ENCODE measurements at places on chromosomes 13 and 19.

- no peak for DNase-seq
Observed at GRCh38 chr13:72295153-72295552, 428.1 kb upstream of the DACH1 start.

GRCh38 chr19:52244021-52244420 lies 25.4 kb upstream of the ZNF766 start:
- no peak for DNase-seq

GRCh38 chr13:25659091-25659795 lies 287.5 kb downstream of the ATP8A2 start:
- DNase-seq = no peak

DNA sequence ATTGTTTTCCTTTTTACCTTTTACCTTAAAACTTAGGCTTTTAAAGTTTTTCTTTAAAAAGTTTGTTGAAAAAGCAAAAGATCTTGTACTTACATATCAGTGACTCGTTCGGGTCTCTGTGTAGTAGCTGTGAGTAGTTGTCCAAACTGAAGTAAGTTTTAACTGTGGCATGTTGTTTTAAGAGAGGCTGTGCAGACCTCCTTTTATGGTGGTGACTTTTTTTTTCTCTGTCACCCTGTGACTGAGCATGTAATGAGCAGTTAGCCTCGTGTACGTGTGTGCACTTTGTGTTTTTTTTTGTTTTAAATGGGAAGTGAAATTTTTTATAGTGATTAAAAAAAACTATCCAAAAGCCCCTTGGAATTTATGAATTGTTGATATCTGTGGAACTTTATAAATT lies at the start of gene GPR183:
Gene GPR183 (minus strand): TSS at position 153 of the 400 bp plus-strand sequence. CDS start 11,254 bp downstream, outside the sequence.
- DNase-seq = no peak

DNA sequence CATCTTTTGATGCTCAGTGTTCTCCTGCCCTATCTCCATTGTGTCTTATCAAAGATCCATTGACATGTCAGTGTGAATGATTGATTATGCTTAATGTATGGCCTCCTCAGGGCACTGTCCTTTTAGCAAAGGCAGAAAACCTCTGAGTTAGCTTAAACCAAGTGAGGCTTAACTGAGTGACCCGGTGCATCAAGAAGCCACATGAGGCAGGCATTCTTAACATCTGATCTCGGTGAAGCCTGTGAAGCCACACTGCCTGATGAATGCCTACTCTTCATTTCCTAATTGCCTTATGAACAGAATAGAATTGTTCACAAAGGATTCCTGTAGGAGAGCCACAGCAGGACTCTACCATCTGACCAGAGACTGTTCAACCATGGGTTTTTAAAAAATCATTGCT lies 168.1 kb upstream of the SOX21 start:
- no peak for DNase-seq

GRCh38 chr13:108276060-108276459 lies 6.5 kb downstream of the TNFSF13B start:
- no peak for DNase-seq

- DNase-seq = no peak
Observed at GRCh38 chr19:51079481-51080110, 3.1 kb downstream of the KLK14 start.

- no peak for DNase-seq
Observed at GRCh38 chr19:12794971-12795381, 3.7 kb downstream of the JUNB start.

DNA sequence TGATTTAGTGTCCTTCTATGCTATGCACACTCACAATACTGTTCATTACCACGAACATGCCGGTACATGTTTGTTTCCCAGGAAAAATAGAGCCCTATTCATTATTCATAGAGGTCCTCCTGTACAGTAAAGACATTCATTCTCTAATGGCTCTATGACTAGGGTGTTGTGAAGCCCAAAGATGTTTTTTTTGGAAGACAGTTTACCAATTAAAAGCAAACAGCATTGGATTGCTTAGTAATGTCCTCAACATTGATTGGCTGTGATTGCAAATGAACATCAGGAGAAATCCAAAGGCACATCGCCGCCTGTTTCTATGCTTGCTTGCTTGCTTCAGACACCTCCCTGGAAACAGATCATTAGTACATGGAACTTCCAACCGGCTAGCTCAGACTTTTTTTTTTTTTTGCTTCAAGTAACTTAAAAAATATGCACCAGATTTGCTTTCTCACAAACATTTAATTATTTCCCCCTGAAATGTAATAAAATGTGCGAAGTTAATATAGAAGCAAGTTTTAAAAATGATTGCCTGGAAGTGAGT lies 8.8 kb upstream of the GPC6 start:
- no peak for DNase-seq

GRCh38 chr13:24226762-24227161 lies 66.2 kb downstream of the SPATA13 start:
- DNase-seq = no peak

DNA sequence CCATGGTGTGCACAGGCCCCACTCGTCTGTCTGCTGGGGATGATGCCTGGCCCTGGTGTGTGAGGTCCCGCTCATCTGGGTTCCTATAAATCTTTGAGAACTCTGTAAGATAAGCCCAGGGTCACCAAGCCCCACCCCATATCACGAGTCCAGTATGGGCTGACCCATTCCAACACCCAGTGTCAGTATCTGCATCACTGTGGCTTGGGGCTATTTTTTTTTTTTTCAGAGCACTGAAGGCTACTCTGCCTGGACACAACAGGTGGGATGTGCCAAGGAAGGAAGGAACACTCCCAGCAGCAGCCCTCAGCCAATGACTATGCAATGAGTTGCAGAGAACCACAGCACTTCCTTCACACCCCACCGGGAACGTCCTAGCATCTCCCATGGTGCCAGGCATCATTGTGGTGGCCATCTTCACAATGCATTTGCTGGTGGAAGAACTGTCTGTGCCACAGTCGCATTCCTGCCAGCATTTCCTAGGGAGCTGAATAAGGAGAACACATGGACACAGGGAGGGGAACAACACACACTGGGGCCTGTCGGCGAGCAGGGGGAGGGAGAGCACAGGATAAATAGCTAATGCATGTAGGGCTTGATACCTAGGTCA lies 83.1 kb upstream of the TSHZ3 start:
- DNase-seq = no peak

- DNase-seq = no peak
Observed at GRCh38 chr19:28920269-28921066, 292.5 kb downstream of the UQCRFS1 start.

- no peak for DNase-seq
Observed at GRCh38 chr13:98326291-98326690, 149.2 kb upstream of the RNF113B start.

DNA sequence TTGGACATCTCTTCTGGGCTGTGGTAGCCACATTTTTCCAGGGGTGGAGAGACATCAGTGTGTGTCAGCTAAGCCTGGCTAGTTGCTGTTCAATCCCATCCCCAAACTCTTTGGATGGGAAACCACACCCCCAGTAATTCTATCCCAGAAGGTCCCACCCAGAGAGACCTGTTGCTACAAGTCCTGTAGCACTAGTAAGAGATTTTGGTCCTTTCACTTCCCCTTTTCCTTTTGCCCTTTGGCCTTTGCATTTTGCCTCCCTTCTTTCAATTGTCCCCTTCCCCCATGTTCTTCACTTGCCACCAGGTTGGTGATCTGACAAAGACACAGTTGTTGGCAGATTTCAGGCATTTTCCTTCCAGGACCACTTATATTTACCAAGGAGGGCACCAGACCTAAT lies 3.8 kb downstream of the CBY2 start:
- DNase-seq = no peak

DNA sequence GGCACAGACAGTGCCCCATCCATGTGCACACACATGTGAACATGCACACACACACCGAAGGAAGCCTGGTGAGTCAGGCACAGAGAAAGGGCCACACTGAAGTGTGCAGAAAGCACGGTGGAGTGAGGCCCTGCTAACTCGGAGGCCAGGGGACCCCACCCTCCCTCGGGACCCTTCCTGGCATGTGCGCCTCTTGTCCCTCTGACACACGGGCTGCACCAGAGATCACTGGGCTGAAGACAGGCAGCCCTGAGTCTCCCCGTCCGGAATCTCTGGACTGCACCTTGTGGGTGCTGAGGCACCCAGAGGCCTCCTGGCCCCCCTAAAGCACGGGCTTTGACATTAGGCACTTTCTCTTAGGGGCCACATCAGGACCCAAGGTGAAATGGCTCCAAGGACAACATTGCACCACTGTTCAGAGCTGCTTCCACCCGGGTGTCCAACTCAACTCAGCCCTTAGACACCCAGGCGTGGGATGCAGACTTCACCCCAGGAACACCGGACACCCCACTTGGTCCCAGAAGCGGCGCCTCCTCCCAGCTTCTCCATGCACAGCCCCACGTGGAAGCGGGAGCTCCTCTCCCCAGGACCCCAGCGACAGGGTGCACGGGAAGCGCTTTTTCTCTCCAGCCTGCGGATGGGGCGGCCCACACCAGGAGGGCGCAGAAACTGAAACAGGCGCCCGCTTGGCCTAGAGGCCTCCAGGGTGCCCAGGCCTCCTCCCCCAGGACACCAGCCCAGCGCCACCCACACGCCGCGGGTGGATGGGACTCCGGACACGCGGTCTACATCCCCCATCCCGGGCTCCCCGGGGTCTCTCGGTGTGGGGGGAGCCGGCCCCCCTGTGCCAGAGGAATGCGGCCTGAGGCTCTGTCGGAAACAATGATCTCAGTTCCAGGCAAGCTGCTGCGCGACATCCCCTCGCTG lies 90.2 kb downstream of the SPACA7 start:
- no peak for DNase-seq

DNA sequence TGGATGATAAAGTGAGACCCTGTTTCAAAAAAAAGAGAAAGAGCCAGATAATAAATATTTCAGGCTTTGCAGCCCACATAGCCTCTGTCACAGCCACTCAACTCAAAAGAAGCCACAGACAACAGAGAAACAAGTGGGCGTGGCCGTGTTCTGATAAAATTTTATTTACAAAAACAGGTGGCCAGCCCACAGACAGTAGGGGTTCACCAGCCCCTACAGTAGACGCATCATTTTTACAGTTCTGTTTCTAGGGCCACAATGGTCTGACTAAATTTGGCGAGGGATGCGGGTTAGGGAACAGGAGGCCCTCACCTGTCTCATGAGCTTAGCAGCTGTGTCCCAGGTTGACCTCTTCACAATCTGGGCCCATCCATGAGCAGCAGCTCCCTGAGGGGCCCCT lies 59.5 kb downstream of the ARHGEF18 start:
- no peak for DNase-seq

- DNase-seq = no peak
Observed at GRCh38 chr13:34933786-34934185, 8.3 kb upstream of the NBEA start.

- no peak for DNase-seq
Observed at GRCh38 chr13:55566334-55566733, 1574.4 kb upstream of the PRR20A start.

DNA sequence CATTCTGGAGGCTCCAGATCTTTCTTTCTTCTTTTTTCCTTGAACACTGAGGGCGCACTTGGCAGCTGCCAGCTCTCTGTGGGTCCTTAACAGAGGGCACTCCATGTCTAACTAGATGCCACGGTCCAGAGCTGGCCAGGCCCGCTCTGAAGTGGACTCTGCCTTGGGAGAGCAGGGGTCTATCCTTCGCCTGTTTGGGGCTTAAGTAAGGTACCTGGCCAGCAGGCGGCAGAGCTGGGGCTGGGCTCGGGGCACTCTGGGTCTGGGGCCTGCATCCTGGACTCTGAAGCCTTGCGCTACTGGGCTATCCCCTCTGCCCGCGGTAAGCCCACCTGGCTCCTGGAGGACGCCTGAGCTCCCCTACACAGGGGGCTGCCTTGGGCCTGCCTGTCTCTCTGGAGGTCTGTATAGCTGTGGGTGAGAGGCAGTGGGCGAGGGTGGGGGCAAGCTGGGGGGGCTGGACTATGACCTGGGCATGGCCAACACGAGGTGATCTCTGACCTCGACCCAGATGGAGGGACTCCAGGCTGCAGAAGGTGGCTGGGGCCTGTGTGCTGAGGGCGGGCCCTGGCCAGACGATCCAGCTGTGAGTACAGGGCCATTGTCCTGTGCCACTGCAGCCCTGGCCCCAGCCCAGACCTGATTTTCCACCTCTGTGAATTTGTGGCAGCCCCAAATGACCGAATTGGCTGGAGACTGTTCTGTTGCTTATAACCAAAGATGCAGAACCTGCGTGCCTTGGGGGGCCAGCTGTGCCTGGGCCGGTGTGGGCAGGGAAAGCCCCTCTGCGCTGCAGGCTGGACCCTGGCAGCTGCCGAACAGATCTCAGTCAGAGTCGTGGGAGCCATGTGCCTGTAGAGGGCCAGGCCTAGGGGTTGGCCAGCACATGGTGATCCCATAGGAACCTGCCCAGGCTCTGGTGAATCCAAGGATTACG lies 26.5 kb downstream of the CEBPG start:
- no peak for DNase-seq

DNA sequence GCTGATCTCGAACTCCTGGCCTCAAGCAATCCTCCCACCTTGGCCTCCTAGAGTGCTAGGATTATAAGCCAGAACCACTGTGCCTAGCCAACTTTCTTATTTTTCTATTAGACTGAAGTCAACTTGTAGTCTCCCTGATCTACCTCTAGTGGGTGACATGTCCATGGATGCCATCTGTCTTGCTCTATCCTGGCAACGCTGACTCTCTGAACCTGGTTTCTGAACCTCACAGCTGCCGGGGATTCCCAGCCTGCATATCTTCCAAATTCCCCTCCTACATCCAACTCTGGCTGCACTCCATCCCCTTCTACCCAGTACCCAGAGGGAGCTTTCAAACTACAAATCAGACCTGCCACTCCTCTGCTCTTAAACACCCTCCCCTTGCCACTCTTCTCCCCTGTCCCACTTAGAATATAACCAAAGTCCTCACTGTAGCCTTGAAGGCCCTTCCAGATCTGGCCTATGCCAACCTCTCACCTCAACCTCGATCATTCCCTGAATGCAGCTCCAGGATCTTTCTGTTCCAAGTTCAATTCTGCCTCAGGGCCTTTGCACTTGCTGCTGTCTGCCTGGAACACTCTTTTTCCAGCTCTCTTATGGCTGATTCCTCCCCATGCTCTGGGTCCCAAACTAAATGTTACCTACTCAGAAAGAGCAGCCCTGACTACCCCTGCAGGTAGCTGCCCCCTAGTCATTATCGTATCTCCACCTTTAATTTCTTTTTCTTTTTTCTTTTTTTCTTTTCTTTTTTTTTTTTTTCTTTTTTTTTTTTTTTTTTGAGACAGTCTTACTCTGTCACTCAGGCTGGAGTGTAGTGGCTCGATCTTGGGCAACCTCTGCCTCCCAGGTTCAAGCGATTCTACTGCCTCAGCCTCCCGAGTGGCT lies 2.2 kb downstream of the CLIP3 start:
- DNase-seq = no peak

DNA sequence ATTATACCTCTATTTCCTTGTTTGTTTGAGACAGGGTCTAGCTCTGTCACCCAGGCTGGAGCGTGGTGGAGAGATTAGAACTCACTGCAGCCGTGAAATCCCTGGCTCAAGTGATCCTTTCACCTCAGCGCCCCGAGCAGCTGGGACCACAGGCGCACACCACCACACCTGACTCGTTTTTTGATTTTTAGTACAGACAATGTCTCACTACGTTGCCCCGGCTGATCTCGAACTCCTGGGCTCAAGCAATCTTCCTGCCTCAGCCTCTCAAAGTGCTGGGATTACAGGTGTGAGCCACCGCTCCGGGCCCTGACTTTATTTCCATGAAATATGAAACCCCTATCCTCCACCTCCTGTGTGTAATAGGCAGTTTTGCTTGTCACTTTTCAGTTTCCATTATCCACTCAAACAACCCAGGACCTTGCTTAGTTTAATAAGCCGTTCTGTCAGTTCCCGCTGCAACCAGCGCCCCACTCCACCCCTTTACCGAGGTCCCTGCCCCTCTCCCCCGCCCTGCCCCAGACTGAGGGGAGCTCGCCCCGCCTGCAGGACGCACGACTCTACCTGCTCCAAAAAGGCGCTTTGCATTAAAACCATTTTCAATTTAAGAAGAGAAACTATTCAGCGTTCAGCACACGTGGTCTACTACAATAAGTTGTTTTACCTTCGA lies 16.9 kb downstream of the ZNF816 start:
- DNase-seq = no peak

- DNase-seq = no peak
Observed at GRCh38 chr13:24624801-24625231, 55.4 kb upstream of the ATP12A start.
